ENCODE measurements at places on chromosomes 1 and 21.

DNA sequence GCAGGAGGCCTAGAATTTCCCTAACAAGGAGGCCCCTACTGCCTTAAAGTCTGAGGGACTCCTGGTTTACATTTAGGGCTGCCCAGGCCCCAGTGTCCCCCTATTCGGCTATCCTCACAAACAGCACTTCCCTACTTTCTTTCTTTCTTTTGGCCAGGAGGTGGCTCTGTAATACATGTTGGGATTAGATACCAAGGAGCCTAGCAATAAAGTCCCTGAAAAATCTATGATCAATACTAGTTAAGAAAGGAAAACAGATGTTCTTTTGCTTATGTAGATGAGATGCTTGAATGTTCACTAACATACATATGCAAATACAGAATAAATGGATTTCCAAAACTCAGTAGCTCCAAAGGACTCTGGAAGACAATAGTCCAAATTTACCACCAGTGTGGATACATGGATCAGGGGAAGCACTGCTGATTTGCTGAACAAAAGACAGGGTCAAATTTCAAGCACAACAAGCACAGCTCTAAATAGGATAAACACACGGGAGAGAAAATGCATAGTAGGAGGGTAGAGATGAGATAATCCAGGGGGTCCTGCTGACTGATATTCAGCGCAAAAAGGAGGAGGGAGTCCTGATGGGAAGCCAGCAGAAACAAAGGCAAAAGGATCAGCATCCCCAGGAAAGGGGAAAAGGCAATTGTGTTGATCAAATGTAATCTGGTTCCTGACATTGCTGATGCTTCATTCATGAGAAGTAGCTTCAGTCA, 240.0 kb downstream of the NUF2 start:
- DNase-seq, result no peak

GRCh38 chr1:18360251-18360650, 120.5 kb upstream of the KLHDC7A start:
- DNase-seq, result no peak

DNA sequence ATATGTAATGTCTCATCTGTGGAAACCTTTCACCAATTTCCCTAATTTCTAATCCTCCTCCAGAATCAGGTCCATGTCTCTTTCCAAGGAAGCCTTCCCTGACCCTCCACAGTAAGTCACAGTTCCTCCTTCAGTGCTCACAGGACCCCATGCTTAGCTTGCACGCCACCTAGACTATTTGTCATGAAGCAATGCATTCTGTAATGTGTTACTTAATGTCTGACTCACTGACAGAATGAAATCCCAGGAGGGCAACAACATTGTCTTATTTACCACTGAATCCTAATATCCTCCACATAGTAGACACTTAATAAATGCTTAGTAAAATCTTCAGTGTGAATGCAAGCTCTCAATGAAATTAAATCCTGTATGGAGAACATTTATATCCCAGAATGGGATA, 245.9 kb upstream of the PLD5 start:
- no peak for DNase-seq

- no peak for DNase-seq
Measured at GRCh38 chr21:14869984-14870852, 194.6 kb downstream of the NRIP1 start.

DNA sequence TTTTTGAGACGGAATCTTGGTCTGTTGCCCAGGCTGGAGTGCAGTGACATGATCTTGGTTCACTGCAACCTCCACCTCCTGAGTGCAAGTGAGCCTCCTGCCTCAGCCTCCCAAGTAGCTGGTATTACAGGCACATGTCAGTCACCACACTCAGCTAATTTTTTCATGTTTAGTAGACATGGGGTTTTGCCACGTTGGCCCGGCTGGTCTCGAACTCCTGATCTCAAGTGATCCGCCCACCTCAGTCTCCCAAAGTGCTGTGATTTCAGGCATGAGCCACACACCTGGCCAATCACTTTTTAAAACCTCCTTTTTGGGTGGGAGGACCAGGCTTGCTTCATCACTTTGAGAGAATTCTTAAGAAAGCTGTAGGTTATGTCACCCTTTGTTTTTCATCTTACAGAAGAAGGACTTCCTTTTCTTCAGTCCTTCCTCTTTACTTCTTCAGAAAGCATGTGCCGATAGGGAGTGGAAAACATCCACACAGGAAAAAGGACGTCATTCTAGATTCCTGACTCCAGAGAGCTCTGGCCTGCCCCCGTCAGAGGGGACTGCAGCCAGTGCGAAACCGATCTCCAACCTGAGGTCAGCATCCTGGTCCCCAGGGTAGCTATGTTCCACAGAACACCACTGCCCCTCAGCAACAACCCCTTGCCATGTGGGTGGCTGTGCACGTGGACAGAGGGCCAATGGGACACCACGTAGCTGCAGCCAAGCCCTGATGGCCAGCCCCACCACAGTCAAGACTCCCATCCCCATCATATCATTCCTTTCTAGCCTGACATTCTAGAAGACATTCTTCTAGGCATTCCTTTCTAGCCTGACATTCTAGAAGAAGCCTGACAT, 21.9 kb downstream of the NCF2 start:
- no peak for DNase-seq

- no peak for DNase-seq
Measured at GRCh38 chr1:39332291-39332690, 127.8 kb downstream of the MACF1 start.

GRCh38 chr1:34806396-34806795, 13.6 kb downstream of the GJA4 start:
- no peak for DNase-seq

DNA sequence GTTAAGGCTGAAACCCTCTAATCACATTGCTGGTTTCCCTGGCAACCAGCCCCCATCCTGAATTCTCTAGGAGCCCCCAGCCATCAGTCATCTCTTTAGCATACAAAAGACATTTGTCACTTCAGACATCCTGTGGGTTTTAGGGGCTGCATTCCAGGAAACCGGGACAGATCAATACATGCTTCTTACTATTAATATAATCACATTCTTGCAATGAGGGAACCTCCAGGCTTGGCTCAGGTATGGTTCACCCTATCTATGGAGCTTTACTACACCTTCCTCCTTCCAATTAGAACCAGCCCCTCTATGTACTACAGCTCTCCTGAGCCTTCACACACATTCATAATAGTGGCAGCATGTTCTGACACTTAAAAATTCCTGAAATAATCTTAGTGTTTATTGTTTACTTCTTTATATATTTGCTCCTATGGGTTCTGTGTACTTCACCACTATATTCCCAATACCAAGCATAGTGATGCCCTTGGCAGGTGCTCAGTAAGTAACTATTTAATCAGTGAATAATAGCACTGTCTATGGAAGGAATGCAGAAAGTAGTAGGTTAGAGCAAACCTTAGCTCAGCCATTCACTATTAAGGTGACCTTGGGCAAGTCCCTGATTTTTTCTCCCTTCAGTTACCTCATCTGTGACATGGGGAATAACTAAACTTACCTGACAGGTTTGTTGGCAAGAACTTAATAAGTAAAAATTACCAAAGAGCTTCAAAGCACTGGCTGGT, 59.6 kb downstream of the ZNF678 start:
- no peak for DNase-seq

DNA sequence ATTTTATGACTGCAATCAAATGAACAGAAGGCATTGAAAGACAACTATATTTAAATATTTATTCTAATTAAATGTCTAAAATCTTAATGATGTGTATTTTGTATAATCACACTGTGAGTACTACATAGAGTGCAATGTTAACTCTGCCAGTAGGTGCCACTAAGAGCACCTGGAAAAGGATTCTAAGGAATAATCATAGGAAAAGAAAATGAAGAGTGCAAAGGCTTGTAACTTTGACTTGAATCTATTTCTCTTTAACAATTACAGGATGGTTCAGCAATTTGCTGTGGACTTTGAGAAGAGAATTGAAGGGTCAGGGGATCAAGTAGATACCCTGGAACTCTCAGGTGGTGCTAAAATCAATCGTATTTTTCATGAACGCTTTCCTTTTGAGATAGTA, 200.4 kb downstream of the DNM3 start:
- DNase-seq, result no peak

DNA sequence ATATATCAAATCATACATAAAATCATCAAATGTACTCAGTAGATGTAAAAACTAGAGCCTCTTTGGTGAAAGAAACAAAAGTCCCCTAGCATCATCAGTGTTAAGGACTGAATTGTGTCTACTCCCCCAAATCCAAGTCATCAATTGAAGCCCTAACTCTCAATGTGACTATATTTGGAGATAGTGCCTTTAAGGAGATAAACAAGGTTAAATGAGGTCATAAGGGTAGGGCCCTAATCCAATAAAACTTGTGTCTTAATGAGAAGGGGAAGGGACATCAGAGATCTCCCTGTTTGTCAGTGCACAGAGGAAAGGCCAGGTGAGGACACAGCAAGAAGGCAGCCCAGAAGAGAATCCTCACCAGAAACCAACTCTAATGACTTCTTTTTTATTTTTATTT, 33.5 kb downstream of the USP24 start:
- DNase-seq, result no peak

DNA sequence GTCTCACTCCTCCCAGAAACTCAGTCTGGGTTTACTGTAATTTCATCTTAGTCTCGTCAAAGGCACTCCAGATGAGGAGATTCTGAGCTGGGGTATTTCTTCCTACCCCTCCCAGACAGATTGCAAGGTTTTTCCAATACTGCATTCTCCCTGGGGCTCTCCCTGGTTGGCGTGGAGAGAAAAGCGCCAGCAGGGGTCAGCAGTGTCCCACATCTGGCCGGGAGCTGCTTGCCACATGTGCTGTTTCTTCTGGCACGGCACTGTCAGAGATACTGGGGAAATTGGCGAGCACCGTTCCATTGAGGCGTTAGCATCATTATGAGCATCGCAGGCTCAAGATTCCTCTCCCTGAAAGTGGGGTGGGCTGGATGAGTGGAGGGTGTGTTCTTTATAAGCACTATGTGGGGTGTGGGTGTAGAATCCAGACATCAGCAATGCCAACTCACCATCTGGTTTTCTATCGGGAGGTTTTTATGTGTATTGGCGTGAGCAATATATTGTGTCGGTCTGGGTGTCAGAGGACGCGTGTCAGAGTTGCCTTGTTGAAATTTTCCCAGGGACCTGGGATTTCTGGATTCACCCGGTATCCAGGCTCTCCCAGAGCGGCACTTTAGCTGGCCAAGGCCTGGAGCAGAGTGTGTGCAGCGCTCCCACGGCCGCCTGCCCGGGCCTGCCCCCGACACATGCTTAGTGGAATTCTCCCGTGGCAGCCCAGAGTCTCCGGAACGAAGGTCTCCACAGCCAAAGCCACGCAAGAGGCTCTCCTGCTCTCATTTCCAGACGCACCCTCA, 8.0 kb upstream of the NAV1 start:
- DNase-seq, result no peak

GRCh38 chr1:241462391-241462790, 57.2 kb downstream of the FH start:
- no peak for DNase-seq

- no peak for DNase-seq
Measured at GRCh38 chr1:34055818-34056217, 109.2 kb downstream of the CSMD2 start.

GRCh38 chr1:233675893-233676292, 62.0 kb downstream of the KCNK1 start:
- no peak for DNase-seq

GRCh38 chr1:167808104-167808503, 86.3 kb downstream of the MPZL1 start:
- no peak for DNase-seq

DNA sequence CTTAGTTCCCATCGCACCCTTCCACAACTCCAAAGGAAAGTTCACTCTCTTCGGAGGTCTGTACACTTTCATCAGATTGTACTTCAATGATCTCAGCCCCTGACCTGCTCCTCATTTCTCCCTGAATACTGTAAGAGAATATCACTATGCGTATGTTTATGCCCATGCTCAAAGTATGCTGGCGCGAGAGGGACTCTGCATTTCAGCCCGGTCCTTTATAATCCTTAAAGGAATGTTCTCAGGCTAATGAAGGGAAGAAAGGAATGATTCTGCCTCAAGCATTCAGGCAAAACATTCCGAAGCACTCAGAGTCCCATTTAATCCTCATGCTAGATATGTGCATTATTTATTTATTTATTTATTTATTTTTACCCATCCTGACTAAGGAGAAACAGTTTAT, 76.8 kb downstream of the PLD5 start:
- no peak for DNase-seq

- DNase-seq, result no peak
Measured at GRCh38 chr1:208106218-208106617, 138.0 kb downstream of the PLXNA2 start.

DNA sequence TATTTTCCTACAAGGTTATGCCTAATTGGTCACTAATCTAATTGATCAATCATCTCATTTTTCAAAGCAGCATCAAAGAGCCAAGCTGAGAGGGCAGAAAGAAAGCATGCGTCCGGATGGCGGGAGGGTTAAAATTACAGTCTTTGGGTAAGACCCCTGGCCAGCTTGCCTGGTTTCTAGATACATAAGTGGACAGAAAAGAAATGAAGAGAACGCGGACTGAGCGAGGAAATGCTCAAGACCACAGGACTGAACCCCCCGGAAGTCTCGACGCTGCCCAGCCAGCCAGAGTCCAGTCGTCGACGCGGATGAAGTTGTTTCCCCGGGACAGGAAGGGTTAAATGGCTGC, 297.2 kb downstream of the OMA1 start:
- no peak for DNase-seq

DNA sequence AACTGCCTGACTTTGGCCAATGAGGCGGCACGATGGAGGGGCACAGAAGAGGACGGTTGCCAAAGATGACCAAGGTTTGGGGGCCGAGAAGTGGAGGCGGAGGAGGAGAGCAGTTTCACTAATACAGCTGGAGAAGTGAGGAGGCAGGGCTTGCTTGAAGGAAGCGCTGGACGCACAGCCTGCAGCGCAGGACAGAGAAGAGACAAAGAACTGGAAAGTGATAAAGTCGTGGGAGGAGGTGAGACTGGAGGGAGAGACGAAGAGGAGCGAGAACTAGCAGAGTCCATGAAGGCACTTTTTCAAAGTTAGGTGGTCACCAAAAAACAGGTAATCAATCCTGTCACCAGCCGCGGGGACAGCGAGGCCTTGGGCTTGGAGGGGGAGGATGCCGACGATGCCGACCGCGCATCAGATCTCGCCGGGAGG, 771 bp downstream of the PACC1 start:
- no peak for DNase-seq
